DND-41 (cell line): ENCODE measurements at places on chromosomes 2 and 18.

DNA sequence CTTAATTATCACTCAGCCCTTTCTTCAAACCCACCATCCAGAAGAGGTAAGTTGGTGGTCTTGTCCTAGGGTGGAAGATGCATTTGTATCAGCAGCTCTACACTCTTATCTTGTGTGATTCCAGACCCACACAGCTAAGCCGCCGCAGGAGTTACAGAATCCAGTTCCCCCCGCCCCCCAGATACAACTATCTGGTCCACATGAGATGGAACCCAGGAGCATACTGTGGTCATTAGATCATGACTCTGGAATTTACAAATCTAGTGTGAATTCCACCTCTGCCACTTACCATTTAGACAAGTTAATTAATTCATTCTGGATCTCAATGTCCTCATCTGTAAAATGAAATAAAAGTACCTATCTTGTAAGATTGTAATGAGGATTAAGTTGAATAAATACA lies 486.4 kb downstream of the BCL11A start:
- no peak for DNase-seq

DNA sequence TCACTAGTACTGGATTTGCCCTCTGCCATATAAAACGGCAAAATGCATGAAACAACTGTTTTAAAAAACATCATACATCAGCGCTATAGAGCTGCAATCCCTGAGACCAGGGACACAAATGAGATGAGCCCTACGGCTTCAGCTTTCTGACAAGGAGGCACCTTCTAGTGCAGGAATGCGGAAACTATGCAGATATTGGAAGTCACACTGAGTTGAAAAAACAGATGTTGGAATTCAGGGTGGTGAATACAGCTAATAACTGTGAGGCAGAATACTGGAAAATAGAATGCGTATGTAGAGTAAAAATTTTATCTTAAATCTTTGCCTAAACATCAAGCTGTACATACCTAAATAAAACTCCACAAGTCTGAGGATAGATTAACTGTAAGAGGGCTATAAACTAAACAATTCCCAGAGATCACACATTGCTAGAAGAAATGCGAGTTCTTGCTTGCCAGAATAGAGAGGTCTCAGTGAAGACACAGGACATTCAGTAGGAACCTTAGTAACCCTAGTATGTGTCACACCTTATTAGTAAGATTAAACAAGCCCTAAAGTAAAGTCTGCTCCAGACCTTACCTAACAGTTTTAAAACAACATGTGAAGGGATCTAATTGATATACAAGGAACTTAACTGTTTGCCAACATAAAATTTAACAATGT lies 541.4 kb upstream of the DDX18 start:
- no peak for DNase-seq

DNA sequence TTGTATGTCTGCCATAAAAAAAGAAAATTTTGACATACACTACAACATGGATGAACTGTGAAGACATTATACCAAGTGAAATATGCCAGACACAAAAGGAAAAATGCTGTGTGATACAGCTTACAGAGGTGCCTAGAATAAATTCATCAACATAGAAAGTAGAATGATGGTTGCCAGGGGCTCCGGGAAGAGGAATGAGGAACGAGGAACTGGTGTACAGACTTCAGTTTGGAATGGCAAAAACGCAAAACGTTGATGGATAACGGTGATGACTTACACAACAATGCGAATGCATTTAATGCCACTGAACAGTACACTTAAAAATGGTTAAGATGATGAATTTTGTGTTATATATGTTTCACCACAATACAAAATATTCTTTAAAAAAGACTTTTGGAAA lies 61.0 kb downstream of the TTC21B start:
- DNase-seq = no peak

- DNase-seq = no peak
These were observed 873.8 kb upstream of the GCFC2 start for GRCh38 chr2:76584474-76584873.

- no peak for DNase-seq
These were observed 125.0 kb upstream of the CD226 start for GRCh38 chr18:70072678-70073077.

GRCh38 chr2:37816036-37816435 lies 109.1 kb upstream of the RMDN2 start:
- no peak for DNase-seq

DNA sequence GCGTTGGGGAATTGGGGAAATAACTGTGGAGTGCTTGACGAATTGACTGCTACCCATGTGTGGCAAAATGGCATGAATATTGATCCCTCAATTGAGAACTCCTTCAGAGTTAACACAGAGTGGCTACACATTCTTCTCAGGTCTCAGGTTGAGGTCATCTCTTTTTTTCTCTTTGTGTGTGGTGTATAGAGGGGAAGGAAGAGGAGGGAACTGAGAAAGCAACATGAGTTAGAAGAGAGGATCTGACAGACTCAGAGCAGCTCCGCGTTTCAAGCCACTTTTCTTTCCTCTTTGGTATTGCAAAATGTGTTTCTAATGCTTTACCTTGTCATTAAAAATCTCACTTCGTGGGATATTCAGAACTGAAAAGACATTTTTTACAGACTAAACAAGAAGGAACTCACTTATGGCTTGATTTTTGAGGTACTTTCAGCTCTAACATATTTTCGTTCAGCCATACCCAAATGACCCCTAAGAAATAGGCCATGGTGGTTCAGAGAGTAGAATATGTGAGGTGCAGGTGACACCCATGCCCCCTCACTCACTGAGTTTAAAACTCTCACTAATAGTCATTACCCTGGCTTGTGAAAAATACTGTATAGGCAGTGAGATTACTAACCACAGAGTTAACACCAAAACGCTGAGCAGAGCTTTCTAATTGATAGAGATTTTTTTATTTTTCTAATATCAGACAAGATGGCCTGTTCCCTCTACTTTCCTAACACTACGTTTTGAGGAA lies 22.5 kb downstream of the STAT4 start:
- DNase-seq = no peak

GRCh38 chr2:64460330-64460729 lies 6.4 kb downstream of the LGALSL start:
- DNase-seq = no peak

DNA sequence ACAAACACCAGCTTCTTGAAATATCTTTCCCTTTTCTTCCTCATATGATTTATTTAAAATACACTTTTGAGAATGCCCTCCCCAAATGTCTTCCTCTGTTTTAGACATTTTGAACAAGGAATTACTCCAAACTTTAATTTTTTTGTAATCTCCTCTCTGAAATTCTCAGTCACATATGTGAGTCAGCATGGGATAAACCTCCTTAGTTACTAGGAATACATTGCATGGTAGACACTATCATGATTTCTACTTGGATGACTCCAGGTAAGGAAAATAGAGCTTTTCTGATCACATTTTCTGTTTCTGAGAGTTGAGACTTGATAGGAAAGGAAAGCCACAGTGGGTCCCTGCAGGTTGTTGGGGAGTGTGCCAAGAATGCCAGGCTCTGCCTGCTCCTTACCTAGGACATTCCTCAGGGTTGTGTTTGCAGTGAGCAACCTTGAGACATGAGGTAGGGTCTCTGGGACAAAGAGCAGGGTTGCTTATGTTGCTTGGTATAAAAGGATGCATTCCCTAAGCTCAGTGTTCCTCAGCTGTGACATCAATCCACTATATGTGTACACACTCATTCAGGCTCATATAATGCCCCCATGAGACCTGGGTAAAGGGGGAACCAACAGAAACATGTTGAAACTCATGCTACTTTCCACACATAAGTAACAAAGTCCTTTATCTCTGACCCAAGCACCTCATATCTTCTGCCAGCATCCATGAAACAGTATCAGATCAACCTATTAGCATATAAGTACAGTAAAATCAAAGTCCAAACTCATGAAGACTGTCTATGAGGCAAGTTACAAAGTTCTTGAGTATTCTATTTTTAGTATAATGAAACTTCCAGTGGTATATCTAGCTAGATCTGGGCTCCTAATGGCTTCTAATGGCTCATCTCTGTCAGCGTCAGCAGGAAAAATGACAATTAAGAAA lies 112.8 kb upstream of the SCN1A start:
- DNase-seq = no peak

- DNase-seq = no peak
These were observed 12.7 kb upstream of the HNMT start for GRCh38 chr2:137951586-137951985.
